Bronchus fibroblast of lung (primary cell): ENCODE measurements at places on chromosomes 3 and 15. TPM values are rescaled to one million over a fixed set of nuclear protein-coding genes. Genes with fewer than 3 reads are reported as not detected.

Gene SAMMSON
- total RNA-seq = not detected in 2 replicates

Gene AMIGO3
- 0.50 and 1.2 TPM in 2 replicates for total RNA-seq

Gene ACKR4
- total RNA-seq = not detected in 2 replicates

Gene UNC13C
- not detected in 2 replicates for total RNA-seq

Gene KLHDC8B
- total RNA-seq = 13.4 and 14.1 TPM in 2 replicates

Gene PRICKLE2
- total RNA-seq = 8.9 and 10.1 TPM in 2 replicates
